Left renal cortex interstitium (tissue), 4 donors: ENCODE measurements at places on chromosomes 5 and 9. TPM values are rescaled to one million over a fixed set of nuclear protein-coding genes. Genes with fewer than 3 reads are reported as not detected.

ALDH1A1 gene
- polyA plus RNA-seq: 258 TPM

IL9 gene
- not detected for polyA plus RNA-seq

DNA sequence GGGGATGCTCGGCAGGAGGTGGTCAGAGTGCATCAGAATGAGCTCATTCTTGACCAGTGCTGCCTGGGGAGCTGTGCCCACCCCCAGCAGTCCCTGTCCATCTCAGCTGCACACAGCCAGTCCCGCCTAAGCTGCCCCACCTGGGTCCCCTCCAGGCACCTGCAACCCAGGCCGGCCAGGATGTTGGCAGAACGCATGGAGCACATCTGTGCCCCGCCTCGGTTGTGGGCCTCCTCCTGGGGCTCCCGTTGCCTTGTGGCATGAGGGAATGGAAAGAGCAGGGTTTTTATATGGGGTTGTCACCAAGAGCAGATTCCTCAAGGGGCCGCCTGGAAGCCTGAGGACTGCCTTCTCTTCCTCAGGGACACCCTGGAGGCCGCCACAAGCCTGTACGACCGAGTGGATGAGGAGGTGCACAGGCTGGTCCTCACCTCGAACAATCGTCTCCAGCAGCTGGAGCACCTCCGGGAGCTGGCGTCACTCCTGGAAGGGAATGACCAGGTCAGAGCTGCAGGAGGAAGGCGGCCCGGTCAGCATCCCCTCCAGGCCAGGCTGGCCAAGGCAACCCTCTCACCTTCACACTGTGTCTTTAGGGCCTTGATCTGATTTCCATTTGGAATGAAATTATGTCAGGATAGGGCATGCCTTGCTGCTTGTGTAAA lies 34.8 kb upstream of the LRRC14B start:
- DNase-seq: no peak

- no peak for DNase-seq
Observed at GRCh38 chr5:159456722-159457465, 126.6 kb upstream of the IL12B start.

- DNase-seq: no peak
Observed at GRCh38 chr9:36899406-36899805, 134.7 kb downstream of the PAX5 start.

GRCh38 chr5:75567710-75568109 lies 43.5 kb upstream of the ANKDD1B start:
- no peak for DNase-seq

DNA sequence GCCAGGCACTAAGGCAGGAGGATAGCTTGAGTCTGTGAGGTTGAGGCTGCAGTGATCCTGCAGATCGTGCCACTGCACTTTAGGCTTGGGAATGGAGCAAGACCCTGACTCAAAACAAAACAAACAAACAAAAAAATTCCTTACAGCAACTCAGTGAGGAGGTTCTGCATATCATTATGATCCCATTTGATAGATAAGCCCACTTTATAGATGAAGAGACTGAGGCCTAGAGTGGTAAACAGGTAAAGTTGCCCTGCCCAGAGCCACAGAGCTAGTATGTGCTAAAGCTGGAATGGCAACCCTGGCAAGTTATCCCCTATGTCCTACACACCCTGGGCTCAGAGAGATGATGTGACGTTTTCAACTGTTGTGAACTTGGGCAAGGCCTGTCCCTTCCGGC lies 7.2 kb downstream of the AIF1L start:
- no peak for DNase-seq

DNA sequence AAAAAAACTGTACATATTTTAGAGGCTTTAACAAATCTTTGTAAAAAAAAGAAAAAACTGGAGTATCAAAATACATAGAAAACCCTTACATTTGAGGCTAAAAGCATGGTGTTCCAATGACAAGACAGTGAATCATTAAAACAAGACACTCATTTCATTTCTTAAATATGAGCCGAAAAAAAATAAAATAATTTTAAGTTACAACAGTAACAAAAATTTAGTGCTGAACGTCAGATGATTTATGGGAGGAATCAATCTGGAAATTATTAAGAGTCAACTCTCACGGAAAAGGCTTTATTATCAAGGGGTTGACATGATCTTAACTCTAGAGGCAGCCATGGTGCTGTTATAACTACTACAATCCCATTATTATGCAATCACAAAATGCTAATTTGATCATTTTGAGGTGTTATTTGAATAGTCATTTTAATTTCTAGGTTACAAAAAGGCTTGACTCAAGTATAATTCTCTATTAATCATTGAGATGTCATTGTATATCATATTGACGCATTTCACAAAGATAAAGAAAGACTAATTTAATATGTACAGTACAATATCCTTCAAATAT lies 51.9 kb downstream of the MAPKAP1 start:
- no peak for DNase-seq

DNA sequence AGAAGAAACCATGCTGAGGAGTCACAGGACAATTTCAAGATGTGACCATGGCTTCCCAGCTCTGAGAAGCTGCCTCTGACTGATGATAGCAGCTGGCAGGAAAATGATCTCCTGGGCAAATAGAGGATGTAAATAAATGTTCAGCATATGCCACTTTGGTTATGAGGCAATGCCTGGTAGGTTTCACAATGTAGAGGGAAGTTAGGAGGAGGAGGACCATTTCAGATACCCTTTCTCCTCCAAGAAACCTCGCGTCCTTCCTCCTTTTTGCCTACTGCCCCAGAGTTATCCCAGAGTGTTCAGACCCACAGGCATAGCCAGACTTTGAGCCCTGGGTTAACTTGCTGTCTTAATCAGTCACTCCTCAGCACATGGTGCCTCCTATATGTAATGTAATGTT lies 541.6 kb upstream of the DAP start:
- no peak for DNase-seq

GRCh38 chr5:99949969-99950524 lies 585.1 kb upstream of the FAM174A start:
- DNase-seq: no peak
